ENCODE measurements at places on chromosomes 5 and 9. TPM values are rescaled to one million over a fixed set of nuclear protein-coding genes. Genes with fewer than 3 reads are reported as not detected.

The RARS1 gene
- 43.0 TPM for total RNA-seq

The TXNDC8 gene
- total RNA-seq, result not detected

The DMRT2 gene
- total RNA-seq, result 0.65 TPM

The PCA3 gene
- total RNA-seq, result not detected

The SUSD3 gene
- total RNA-seq, result 8.9 TPM

The MLANA gene
- not detected for total RNA-seq

The DND1 gene
- under 0.01 TPM for total RNA-seq

The GNAQ gene
- total RNA-seq, result 22.8 TPM

The FGF1 gene
- 0.25 TPM for total RNA-seq

The AJM1 gene
- 0.81 TPM for total RNA-seq

The SCGB3A1 gene
- total RNA-seq, result 0.38 TPM

The IFNA21 gene
- not detected for total RNA-seq

The PLAC8L1 gene
- total RNA-seq, result not detected

The CCDC107 gene
- 21.6 TPM for total RNA-seq

The GPR21 gene
- not detected for total RNA-seq

The PDE6A gene
- total RNA-seq, result under 0.01 TPM

The TOR1A gene
- 62.6 TPM for total RNA-seq

The PFDN1 gene
- total RNA-seq, result 215 TPM

The DNM1 gene
- total RNA-seq, result 131 TPM

The RALGDS gene
- 21.0 TPM for total RNA-seq

The NUP155 gene
- total RNA-seq, result 15.5 TPM

The PCDHA5 gene
- under 0.01 TPM for total RNA-seq

The LCN9 gene
- not detected for total RNA-seq

The CARD9 gene
- total RNA-seq, result 0.76 TPM

The NR4A3 gene
- 0.13 TPM for total RNA-seq

The TMEM8B gene
- total RNA-seq, result 17.6 TPM

The FAM78A gene
- 1.1 TPM for total RNA-seq

The ST8SIA4 gene
- 3.8 TPM for total RNA-seq

The SARDH gene
- 0.49 TPM for total RNA-seq

The UBE2QL1 gene
- not detected for total RNA-seq

The FAM169A gene
- 4.3 TPM for total RNA-seq

The ASPN gene
- total RNA-seq, result not detected

The CCDC69 gene
- total RNA-seq, result 0.98 TPM

The PCDHGA7 gene
- 4.1 TPM for total RNA-seq

The ANKRD18A gene
- total RNA-seq, result 1.9 TPM

The SHOC1 gene
- total RNA-seq, result not detected

The IL7R gene
- total RNA-seq, result 2.8 TPM

The AGTPBP1 gene
- total RNA-seq, result 9.1 TPM

The TMEFF1 gene
- total RNA-seq, result 3.3 TPM

The ESM1 gene
- total RNA-seq, result not detected

The NPR3 gene
- total RNA-seq, result 3.0 TPM

The FOXD4L6 gene
- not detected for total RNA-seq

The TAF1L gene
- not detected for total RNA-seq

The ALDH1A1 gene
- total RNA-seq, result 16.0 TPM

The CWC27 gene
- total RNA-seq, result 6.5 TPM

The OBP2B gene
- not detected for total RNA-seq

The MYMK gene
- not detected for total RNA-seq

The FST gene
- 0.98 TPM for total RNA-seq

Measured in mesangial cell (primary cell).